ENCODE measurements at places on chromosomes 6 and 20.

DNA sequence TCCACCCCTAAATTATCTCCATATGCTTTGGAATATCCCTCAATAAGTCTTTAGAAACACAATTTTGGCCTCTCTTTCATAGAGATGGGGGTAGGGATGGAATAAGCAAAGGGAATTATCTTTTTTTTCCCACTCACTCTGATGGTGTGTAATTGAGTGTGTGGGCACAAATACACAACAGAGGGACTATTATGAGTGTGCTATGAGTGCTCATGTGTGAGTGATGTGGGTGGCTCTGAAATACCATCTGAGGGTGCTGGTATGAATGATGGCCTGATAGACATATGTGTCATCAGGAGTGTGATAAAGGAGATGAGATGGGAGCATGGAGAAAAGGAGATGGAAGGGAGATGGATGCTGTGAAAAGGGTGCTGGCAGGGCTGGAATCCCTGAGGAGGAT lies 35.6 kb downstream of the GSS start:
- no peaks in the 10 kb centered on the region for H3K27me3 ChIP-seq
- DNase-seq = no peak
- H3K4me3 ChIP-seq = no peak overlapping the region
- no peaks in the 10 kb centered on the region for H3K4me1 ChIP-seq

DNA sequence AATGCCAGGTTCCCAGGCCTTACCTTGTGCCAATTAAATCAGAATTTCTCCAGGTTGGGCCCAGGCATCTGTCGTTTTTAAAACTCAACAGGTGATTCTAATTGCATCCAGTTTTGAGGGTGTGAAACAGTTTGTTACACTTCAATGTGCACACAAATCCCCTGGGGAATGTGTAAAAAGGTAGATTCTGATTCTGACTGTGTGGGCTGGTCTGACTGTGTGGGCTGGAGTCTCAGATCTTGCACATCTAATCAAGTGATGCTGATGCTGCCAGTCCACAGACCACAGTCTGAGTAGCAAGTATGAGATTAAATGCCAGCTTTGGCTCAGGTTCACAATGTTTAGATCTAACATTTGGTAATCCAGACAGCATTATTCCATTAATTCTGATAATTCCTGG lies 12.5 kb upstream of the ETV7 start:
- no peak overlapping the region for H3K4me3 ChIP-seq
- no peaks in the 10 kb centered on the region for H3K36me3 ChIP-seq
- H3K27ac ChIP-seq = no peak overlapping the region
- H3K4me1 ChIP-seq = no peaks in the 10 kb centered on the region

GRCh38 chr20:26347396-26347795 lies 650.7 kb upstream of the ZNF337 start:
- no peak overlapping the region for H3K4me3 ChIP-seq
- no peaks in the 10 kb centered on the region for H3K36me3 ChIP-seq
- no peaks in the 10 kb centered on the region for H3K27me3 ChIP-seq
- H3K27ac ChIP-seq = no peak overlapping the region
- no peak for DNase-seq

DNA sequence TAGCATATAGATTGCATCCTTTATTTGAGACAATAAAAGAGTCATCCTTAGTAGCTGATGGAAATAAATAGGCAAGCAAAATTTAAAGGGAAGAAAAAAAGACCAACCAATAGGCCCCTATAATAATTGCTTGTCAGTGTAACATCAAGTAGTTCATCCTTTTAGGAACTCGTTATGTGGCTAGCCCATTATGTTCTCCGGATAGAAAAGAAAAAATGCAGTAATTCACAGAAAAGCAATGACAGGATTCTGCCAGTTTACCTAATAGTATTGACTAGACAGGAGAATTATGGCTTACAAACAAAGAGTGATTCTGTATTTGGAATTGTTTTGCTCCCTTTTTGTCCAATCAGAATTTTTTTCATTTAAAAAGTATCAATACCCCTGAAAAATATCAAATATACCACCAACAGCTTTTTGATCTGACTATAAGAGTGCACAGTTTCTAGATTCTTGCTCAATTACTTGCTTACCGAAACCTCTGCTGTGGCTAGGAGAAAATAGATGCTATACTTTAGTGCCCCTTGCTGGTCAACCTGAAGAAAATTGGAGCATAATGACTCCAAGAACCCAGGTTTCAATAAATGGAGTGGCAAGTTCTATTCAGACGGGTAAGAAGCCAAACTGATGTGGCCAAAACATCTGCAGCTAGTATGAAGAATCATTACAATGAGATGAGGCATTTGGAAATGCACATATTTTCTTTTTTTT lies 91.5 kb upstream of the SASH1 start:
- no peaks in the 10 kb centered on the region for H3K36me3 ChIP-seq
- DNase-seq = peak; percentile 9
- no peak overlapping the region for H3K4me3 ChIP-seq
- no peaks in the 10 kb centered on the region for H3K27me3 ChIP-seq

DNA sequence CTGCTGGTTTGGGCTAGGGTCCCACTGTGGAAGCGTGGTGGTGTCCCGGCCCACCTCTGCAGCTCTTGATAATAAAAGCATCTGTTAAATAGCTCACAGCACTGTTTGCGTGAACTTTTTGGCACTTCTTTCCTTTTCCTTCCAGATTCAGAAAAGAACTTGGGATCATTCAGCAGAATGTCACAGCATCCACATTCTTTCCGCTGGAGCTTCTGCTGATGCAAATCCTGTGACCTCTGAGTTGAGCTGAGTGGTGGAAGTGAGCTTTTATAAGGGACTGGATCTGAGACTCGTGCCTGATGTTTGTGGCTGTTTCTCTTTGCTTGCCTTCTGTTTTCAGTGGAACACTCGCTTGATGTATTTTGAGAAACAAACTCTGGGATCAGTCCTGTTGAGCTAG lies 3.9 kb downstream of the OSBPL2 start:
- H3K27me3 ChIP-seq = no peaks in the 10 kb centered on the region
- peaks cover 12% of the 10 kb centered on the region for H3K4me1 ChIP-seq
- H3K36me3 ChIP-seq = peaks cover 6% of the 10 kb centered on the region
- DNase-seq = no peak

DNA sequence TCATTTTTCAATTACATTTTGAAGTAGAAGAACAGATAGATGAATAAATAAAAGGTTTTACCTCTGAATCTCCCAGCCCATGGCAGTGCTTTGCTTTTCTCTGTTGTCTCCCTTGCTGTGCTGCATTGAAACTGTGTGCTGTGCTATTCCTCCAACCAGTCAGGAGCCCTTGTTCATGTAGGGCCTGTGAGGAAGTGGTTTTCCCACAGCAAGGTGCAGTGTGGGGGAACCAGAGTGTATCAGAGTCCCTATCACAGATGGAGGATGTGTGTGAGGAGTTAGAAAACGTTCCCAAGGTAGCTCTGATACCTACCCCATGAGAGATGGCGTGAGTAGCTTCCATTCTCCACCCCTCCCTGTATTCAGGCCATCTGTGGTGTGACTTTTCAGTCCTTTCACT lies 72.8 kb upstream of the RALGAPA2 start:
- H3K27ac ChIP-seq = no peak overlapping the region
- H3K27me3 ChIP-seq = no peaks in the 10 kb centered on the region
- DNase-seq = no peak
- H3K4me1 ChIP-seq = no peaks in the 10 kb centered on the region

- DNase-seq = no peak
- H3K27me3 ChIP-seq = no peaks in the 10 kb centered on the region
- no peak overlapping the region for H3K4me3 ChIP-seq
- H3K27ac ChIP-seq = no peak overlapping the region
Measured at GRCh38 chr6:104632588-104632987, 227.1 kb downstream of the HACE1 start.

- peaks cover 31% of the 10 kb centered on the region for H3K4me1 ChIP-seq
- H3K4me3 ChIP-seq = no peak overlapping the region
- H3K27ac ChIP-seq = no peak overlapping the region
Measured at GRCh38 chr6:15431762-15432483, 186.1 kb downstream of the JARID2 start.

GRCh38 chr6:139117734-139118133 lies 17.1 kb upstream of the HECA start:
- peaks cover 12% of the 10 kb centered on the region for H3K27me3 ChIP-seq
- no peaks in the 10 kb centered on the region for H3K36me3 ChIP-seq
- H3K4me1 ChIP-seq = no peaks in the 10 kb centered on the region
- DNase-seq = no peak

GRCh38 chr6:32113386-32114352 lies 4.5 kb upstream of the TNXB start:
- peak; percentile 56 for DNase-seq
- H3K4me3 ChIP-seq = no peak overlapping the region
- H3K27me3 ChIP-seq = no peaks in the 10 kb centered on the region
- peaks cover 36% of the 10 kb centered on the region for H3K36me3 ChIP-seq
- peaks cover 8% of the 10 kb centered on the region for H3K4me1 ChIP-seq
- H3K27ac ChIP-seq = no peak overlapping the region

- no peak overlapping the region for H3K27ac ChIP-seq
- H3K27me3 ChIP-seq = no peaks in the 10 kb centered on the region
- no peak overlapping the region for H3K4me3 ChIP-seq
- DNase-seq = no peak
- H3K4me1 ChIP-seq = no peaks in the 10 kb centered on the region
Measured at GRCh38 chr6:135630789-135631376, 133.3 kb upstream of the AHI1 start.

GRCh38 chr20:58651946-58652605 lies 993 bp downstream of the STX16 start:
- no peaks in the 10 kb centered on the region for H3K27me3 ChIP-seq
- H3K4me3 ChIP-seq = peak overlapping the region; percentile 94
- H3K27ac ChIP-seq = peak overlapping the region; percentile 37
- H3K4me1 ChIP-seq = peaks cover 17% of the 10 kb centered on the region

DNA sequence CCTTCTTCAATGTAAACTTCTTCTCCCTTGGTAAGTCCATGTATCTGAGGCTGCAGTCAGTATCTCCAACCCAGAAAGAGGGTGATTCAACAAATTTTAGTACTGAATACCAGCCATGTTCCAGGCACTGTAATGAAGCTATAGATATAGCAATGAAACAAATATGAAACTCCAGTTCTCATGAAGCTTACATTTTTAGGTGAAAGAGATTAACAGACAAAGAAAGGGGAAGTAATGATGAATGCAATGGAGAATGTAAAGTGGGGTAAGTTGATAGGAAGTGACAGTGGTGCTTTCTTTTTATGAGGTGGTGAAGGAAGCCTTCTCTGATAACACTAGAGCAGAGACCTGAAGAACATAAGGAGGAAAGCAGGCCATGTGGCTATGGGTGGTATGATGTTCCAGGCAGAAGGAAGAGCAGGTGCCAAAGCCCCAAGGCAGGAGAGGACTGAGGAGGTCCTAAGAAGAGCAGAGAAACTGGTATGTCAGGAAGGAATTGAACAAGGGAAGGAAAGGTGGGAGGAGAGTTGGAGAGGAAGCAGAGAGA lies 143.6 kb downstream of the TFAP2B start:
- no peaks in the 10 kb centered on the region for H3K36me3 ChIP-seq
- H3K4me1 ChIP-seq = no peaks in the 10 kb centered on the region
- no peak for DNase-seq
- H3K27me3 ChIP-seq = no peaks in the 10 kb centered on the region
- no peak overlapping the region for H3K4me3 ChIP-seq

- DNase-seq = no peak
- H3K27me3 ChIP-seq = no peaks in the 10 kb centered on the region
- no peaks in the 10 kb centered on the region for H3K36me3 ChIP-seq
- no peak overlapping the region for H3K27ac ChIP-seq
- H3K4me3 ChIP-seq = no peak overlapping the region
- H3K4me1 ChIP-seq = no peaks in the 10 kb centered on the region
Measured at GRCh38 chr6:25921525-25922203, 8.8 kb downstream of the SLC17A2 start.

GRCh38 chr20:19018881-19019280 lies 193.6 kb upstream of the SLC24A3 start:
- no peaks in the 10 kb centered on the region for H3K4me1 ChIP-seq
- no peak overlapping the region for H3K27ac ChIP-seq
- no peaks in the 10 kb centered on the region for H3K27me3 ChIP-seq
- H3K36me3 ChIP-seq = no peaks in the 10 kb centered on the region
- H3K4me3 ChIP-seq = no peak overlapping the region

- no peak overlapping the region for H3K27ac ChIP-seq
- H3K27me3 ChIP-seq = no peaks in the 10 kb centered on the region
- H3K4me1 ChIP-seq = no peaks in the 10 kb centered on the region
- H3K36me3 ChIP-seq = no peaks in the 10 kb centered on the region
Measured at GRCh38 chr6:134422426-134423231, 104.7 kb upstream of the SGK1 start.

DNA sequence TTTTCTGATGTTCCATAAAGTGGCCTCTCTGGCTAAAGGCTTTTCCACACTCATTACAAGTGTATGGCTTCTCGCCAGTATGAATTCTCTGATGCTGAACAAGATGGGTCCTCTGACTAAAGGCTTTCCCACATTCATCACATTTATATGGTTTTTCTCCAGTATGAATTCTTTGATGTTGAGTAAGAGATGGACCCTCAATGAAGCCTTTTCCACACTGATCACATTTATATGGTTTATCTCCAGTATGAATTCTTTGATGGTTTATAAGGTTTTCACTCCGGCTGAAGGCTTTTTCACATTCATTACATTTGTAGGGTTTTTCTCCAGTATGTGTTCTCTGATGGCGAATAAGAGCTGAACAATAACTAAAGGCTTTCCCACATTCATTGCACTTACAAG lies 20.4 kb downstream of the ZNF184 start:
- no peak overlapping the region for H3K27ac ChIP-seq
- H3K36me3 ChIP-seq = peaks cover 41% of the 10 kb centered on the region
- no peak overlapping the region for H3K4me3 ChIP-seq
- H3K4me1 ChIP-seq = no peaks in the 10 kb centered on the region

DNA sequence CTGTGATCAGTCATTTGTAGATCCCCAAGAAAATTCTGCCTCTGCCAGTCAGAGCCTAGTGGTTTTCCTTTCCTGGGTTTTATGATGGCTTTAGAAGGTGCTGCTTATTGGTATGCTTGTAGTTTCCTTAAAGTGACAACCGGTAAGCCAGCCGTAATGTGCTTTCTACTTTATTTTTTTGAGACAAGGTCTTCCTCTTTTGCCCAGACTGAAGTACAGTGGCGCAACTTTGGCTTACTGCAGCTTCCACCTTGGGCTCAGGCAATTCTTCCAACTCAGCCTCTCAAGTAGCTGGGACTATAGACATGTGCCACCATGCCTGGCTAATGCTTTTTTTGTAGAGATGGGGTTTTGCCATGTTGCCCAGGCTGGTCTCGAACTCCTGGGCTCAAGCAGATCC lies 23.5 kb downstream of the MCM8 start:
- no peak overlapping the region for H3K27ac ChIP-seq
- peaks cover 3% of the 10 kb centered on the region for H3K4me1 ChIP-seq
- DNase-seq = no peak
- H3K36me3 ChIP-seq = peaks cover 28% of the 10 kb centered on the region
- H3K4me3 ChIP-seq = no peak overlapping the region
- no peaks in the 10 kb centered on the region for H3K27me3 ChIP-seq

DNA sequence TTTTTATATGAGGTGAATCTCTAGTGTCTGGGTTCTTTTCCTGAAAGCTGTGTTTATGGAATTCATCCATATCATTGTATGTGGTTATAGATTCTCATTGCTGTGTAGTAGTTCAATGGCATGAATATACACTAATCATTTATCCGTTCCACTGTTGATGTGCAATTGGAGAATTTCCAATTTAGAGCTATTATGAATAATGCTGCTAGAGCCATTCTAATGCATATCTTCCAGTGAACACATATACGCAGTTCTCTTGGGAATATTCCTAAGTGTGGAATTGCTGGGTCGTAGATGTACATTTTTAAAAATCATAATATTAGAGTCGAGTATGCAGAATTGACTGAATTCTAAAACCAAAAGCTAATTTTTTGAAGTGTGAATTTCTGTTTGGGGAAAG lies 327.5 kb upstream of the JAG1 start:
- no peaks in the 10 kb centered on the region for H3K36me3 ChIP-seq
- no peak for DNase-seq
- no peak overlapping the region for H3K4me3 ChIP-seq
- peaks cover 3% of the 10 kb centered on the region for H3K4me1 ChIP-seq
- no peaks in the 10 kb centered on the region for H3K27me3 ChIP-seq
- no peak overlapping the region for H3K27ac ChIP-seq
